GM23338 (cell line): ENCODE measurements at places on chromosomes 16 and 17. TPM values are rescaled to one million over a fixed set of nuclear protein-coding genes. Genes with fewer than 3 reads are reported as not detected.

- peaks cover 51% of the 10 kb centered on the region for H3K4me1 ChIP-seq
- peak; percentile 85 for DNase-seq
These were observed 4.0 kb downstream of the IRX5 start for GRCh38 chr16:54934481-54935265.

DNA sequence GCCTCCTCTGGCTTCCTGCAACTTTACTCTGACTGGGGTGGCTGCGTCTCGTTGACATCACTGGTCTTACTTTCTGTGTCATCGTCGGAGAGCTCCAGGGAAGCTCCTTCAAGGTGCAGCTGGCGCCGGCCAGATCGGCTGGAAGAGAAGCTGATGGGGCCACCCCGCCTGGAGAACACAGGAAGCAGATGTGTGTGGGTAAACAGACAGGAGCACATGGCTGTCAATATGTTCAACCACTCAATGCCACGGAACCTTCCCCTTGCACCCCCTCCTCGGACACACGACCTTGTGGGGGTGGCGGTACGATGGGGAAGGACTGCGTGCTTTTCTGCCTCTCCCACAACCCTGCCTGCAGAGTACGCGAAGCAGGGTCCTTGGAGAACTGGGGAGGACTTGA is 40.1 kb downstream of the NDEL1 start:
- H3K27ac ChIP-seq, result no peak overlapping the region
- no peak for DNase-seq
- H3K4me3 ChIP-seq, result no peak overlapping the region
- no peaks in the 10 kb centered on the region for H3K4me1 ChIP-seq

DNA sequence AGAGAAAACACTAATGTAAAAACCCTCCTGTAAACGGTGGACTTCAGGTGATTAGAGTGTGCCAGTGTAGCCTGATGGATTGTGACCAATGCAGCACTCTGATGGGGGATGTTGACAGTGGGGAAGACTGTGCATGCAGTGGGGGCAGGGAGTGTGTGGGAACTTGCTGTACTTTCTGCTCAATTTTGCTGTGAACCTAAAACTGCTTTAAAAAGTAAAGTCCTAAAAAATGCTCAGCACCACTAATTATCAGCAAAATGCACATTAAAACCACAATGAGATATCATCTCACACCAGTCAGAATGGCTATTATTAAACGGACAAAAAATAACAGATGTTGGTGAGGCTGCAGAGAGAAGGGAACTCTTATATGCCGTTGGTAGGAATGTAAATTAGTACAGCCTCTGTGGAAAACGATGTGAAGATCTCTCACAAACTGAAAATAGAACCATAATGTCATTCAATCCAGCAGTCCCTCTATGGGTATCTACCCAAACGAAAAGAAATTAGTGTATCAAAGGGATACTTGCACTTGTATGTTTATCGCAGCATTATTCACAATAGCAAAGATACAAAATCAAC is 9.7 kb upstream of the ULK2 start:
- no peaks in the 10 kb centered on the region for H3K4me1 ChIP-seq
- H3K4me3 ChIP-seq, result no peak overlapping the region
- no peaks in the 10 kb centered on the region for H3K36me3 ChIP-seq
- no peaks in the 10 kb centered on the region for H3K27me3 ChIP-seq
- no peak overlapping the region for H3K27ac ChIP-seq

DNA sequence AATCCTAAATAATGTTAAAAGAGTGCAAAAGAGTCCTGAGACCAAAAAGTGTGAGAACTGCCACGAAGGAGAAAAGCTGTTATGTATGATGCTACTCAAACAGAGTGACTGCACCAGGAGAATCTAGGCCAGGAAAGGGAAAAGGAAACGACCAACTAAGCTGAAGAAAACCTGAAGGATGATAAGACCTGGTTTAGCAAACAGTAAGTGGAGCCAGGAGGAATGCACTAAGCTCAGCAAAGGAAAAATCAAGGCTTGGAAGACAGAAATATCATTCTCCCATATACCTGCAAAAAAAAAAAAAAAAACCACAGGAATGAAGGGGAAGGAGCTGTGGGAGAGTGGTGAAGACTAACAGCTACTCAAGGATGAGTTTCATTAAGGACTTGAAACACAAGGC is 21.1 kb downstream of the CMC2 start:
- peaks cover 21% of the 10 kb centered on the region; the same call in 1 of the 2 replicates for H3K4me1 ChIP-seq
- no peak for DNase-seq
- H3K27ac ChIP-seq, result no peak overlapping the region

GRCh38 chr16:20137194-20137593 is 63.5 kb upstream of the GPR139 start:
- H3K27ac ChIP-seq, result no peak overlapping the region
- H3K4me3 ChIP-seq, result no peak overlapping the region; the same call in 1 of the 2 replicates
- H3K27me3 ChIP-seq, result no peaks in the 10 kb centered on the region
- peaks cover 13% of the 10 kb centered on the region for H3K4me1 ChIP-seq

GRCh38 chr17:21742326-21742725 is 50.0 kb downstream of the KCNJ18 start:
- H3K27me3 ChIP-seq, result no peaks in the 10 kb centered on the region
- no peaks in the 10 kb centered on the region for H3K4me1 ChIP-seq
- no peak overlapping the region for H3K27ac ChIP-seq
- no peak for DNase-seq
- no peaks in the 10 kb centered on the region for H3K36me3 ChIP-seq

GRCh38 chr16:10782628-10783027 is 36.0 kb downstream of the TVP23A start:
- no peak overlapping the region for H3K4me3 ChIP-seq
- H3K36me3 ChIP-seq, result no peaks in the 10 kb centered on the region
- no peaks in the 10 kb centered on the region for H3K27me3 ChIP-seq

GRCh38 chr17:30476726-30477082 is 504 bp upstream of the GOSR1 start:
- no peaks in the 10 kb centered on the region for H3K4me1 ChIP-seq
- peak overlapping the region; percentile 82 for H3K4me3 ChIP-seq
- no peaks in the 10 kb centered on the region for H3K27me3 ChIP-seq
- H3K36me3 ChIP-seq, result no peaks in the 10 kb centered on the region; the same call in 1 of the 2 replicates

GRCh38 chr17:44221084-44221861 is 1.8 kb upstream of the UBTF start:
- peak overlapping the region; percentile 66; the same call in 1 of the 2 replicates for H3K27ac ChIP-seq
- no peaks in the 10 kb centered on the region for H3K36me3 ChIP-seq
- peaks cover 11% of the 10 kb centered on the region; the same call in 1 of the 2 replicates for H3K27me3 ChIP-seq

- no peaks in the 10 kb centered on the region for H3K27me3 ChIP-seq
- H3K36me3 ChIP-seq, result no peaks in the 10 kb centered on the region
- no peak overlapping the region for H3K4me3 ChIP-seq
- no peak for DNase-seq
- H3K27ac ChIP-seq, result no peak overlapping the region
These were observed 10.5 kb downstream of the HSBP1 start for GRCh38 chr16:83818276-83818675.

DNA sequence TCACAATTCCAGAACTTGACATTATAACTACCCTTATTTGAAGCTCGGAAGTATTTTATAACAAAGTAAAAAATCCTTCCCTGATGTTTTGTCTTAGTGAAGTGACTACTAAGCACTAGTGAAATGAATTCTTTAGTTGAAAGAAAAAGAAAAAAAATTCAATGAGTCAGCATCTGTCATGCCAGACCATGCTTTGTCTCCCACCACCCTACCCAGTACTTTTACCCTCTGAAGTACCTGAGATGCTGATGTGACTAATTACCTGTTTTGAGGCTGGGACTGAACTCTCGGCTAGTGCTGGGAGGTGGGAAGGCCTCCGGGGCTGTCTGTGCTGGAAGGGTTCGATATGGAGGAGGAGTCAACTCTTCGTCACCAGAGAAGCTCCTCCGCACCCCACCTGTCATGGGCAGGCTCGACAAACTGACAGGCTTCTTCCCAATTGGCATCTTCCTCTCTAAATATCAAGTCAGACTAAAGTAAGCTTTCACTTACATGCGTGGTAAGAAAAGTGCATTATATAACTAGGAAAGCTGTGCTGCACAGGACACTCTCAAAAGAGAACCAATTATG is 19.6 kb downstream of the NME2 start:
- H3K27me3 ChIP-seq, result no peaks in the 10 kb centered on the region
- no peak overlapping the region for H3K27ac ChIP-seq
- peaks cover 31% of the 10 kb centered on the region for H3K36me3 ChIP-seq
- no peak overlapping the region for H3K4me3 ChIP-seq

GRCh38 chr16:25265968-25266367 is 8.3 kb upstream of the ZKSCAN2 start:
- no peak for DNase-seq
- no peaks in the 10 kb centered on the region for H3K27me3 ChIP-seq
- H3K4me1 ChIP-seq, result no peaks in the 10 kb centered on the region
- no peak overlapping the region for H3K27ac ChIP-seq
- no peak overlapping the region for H3K4me3 ChIP-seq
- no peaks in the 10 kb centered on the region for H3K36me3 ChIP-seq

- peaks cover 6% of the 10 kb centered on the region for H3K4me1 ChIP-seq
- H3K27ac ChIP-seq, result no peak overlapping the region
- no peaks in the 10 kb centered on the region for H3K27me3 ChIP-seq
- H3K36me3 ChIP-seq, result no peaks in the 10 kb centered on the region
- H3K4me3 ChIP-seq, result no peak overlapping the region
These were observed 6.0 kb upstream of the SERPINF1 start for GRCh38 chr17:1755827-1756262.

- H3K4me3 ChIP-seq, result peak overlapping the region; percentile 100
- DNase-seq, result peak; percentile 77
- H3K27me3 ChIP-seq, result no peaks in the 10 kb centered on the region
- peaks cover 35% of the 10 kb centered on the region for H3K36me3 ChIP-seq
- H3K27ac ChIP-seq, result peak overlapping the region; percentile 78
These were observed 741 bp downstream of the PLK1 start for GRCh38 chr16:23679274-23679985.

GRCh38 chr17:77869665-77870132 is 88.8 kb upstream of the TNRC6C start:
- H3K4me3 ChIP-seq, result no peak overlapping the region
- no peaks in the 10 kb centered on the region for H3K27me3 ChIP-seq
- H3K27ac ChIP-seq, result no peak overlapping the region
- no peaks in the 10 kb centered on the region for H3K36me3 ChIP-seq
- 0 out of 2 replicates have a peak, but pooled peaks cover 5% of the 10 kb centered on the region for H3K4me1 ChIP-seq
- no peak for DNase-seq

DNA sequence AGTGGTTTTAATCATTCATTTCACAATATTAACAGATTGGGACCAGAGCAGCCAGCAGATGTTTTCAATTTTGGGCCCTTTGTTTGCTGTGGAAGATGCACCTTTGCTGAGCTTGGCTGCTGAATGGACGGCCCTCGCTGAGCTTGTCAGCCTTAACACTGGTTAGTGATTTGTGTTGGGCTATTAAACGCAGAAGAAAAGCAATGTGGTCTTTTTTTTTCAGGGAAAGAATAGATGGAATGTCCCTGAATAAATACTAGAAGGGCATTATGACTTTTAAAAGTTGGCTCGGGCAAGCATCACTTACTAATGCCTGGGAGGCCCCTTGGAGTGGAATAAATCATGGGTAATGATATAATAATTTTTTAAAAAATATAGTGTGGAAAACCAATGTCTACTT is 297.0 kb downstream of the MAP2K6 start:
- no peaks in the 10 kb centered on the region for H3K36me3 ChIP-seq
- H3K4me1 ChIP-seq, result no peaks in the 10 kb centered on the region
- H3K27ac ChIP-seq, result no peak overlapping the region
- DNase-seq, result no peak
- no peaks in the 10 kb centered on the region for H3K27me3 ChIP-seq

- H3K27ac ChIP-seq, result no peak overlapping the region
- DNase-seq, result no peak
- no peaks in the 10 kb centered on the region for H3K4me1 ChIP-seq
- H3K4me3 ChIP-seq, result no peak overlapping the region
- H3K36me3 ChIP-seq, result peaks cover 44% of the 10 kb centered on the region
These were observed 30.7 kb downstream of the CEP95 start for GRCh38 chr17:64537488-64537887.

DNA sequence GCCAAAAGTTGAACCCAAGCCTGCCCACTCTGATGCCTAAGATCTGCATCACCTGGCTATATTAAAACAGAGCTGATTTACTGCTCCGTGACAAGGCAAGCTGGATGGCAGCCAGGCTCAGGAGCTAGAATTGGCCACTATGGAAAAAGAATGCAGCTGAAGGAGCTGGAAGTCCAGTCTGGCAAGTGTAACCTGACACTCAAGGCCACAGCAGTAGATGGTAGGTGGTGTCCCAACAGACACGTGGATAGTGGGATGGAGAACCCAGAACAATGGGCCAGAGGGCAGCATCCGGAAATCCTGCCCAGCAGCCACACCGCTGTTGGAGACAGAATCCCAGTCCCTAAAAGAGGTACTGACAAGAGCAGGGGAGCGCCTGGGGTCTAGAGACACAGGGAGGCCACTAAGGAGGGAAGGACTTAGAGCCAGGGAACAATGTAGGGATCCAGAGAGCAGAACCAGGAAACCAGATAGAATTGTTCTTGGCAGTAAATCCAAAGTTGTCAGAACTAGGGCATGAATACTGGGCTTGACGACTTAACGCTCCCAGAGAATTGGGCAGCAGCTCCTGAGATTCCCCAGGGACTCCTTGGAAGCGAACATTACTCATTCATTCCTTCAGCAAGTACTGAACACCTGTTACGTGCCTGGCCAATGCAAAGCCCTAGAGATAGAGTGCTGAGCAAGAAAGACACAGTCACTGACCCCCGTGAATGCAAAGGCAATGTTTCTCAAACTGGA is 85.7 kb downstream of the CDYL2 start:
- no peaks in the 10 kb centered on the region for H3K36me3 ChIP-seq
- no peak overlapping the region for H3K4me3 ChIP-seq
- H3K4me1 ChIP-seq, result no peaks in the 10 kb centered on the region
- DNase-seq, result peak; percentile 32
- H3K27ac ChIP-seq, result no peak overlapping the region

- H3K36me3 ChIP-seq, result no peaks in the 10 kb centered on the region
- no peak for DNase-seq
- H3K4me1 ChIP-seq, result peaks cover 86% of the 10 kb centered on the region
These were observed 4.0 kb downstream of the ZFHX3 start for GRCh38 chr16:73043828-73044467.

DNA sequence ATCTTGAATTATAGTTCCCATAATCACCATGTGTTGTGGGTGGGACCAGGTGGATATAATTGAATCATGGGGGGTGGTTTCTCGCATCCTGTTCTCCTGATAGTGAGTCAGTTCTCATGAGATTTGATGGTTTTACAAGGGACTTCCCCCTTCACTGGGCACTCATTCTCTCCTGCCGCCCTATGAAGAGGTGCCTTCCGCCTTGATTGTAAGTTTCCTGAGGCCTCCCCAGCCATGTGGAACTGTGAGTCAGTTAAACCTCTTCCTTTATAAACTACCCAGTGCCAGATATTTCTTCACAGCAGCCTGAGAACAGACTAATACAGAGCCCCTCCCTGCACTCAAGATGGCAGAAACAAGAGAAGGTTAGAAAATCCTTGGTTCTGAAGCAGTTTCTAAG is 26.4 kb downstream of the LDAF1 start:
- H3K36me3 ChIP-seq, result peaks cover 25% of the 10 kb centered on the region
- no peak overlapping the region for H3K27ac ChIP-seq

Gene FBXW10B
- 0.23 and 0.31 TPM in 2 replicates for total RNA-seq

Gene TM4SF5
- not detected in 2 replicates for total RNA-seq

Gene NUDT7
- total RNA-seq, result 5.6 and 7.7 TPM in 2 replicates

Gene KCTD11
- 7.7 and 8.8 TPM in 2 replicates for total RNA-seq

Gene AFMID
- total RNA-seq, result 43.0 and 47.5 TPM in 2 replicates

Gene PPP1R1B
- total RNA-seq, result 1.5 and 3.4 TPM in 2 replicates

Gene FNDC8
- total RNA-seq, result not detected in 2 replicates

Gene TEKT5
- total RNA-seq, result 0.19 and 0.52 TPM in 2 replicates

Gene CCL3
- total RNA-seq, result not detected in 2 replicates

Gene COG4
- total RNA-seq, result 38.1 and 46.9 TPM in 2 replicates

Gene ARL16
- total RNA-seq, result 41.3 and 54.9 TPM in 2 replicates
